ENCODE measurements at places on chromosomes 1 and 21.

- no peak for DNase-seq
Measured at GRCh38 chr1:98672189-98672588, 10.7 kb downstream of the SNX7 start.

DNA sequence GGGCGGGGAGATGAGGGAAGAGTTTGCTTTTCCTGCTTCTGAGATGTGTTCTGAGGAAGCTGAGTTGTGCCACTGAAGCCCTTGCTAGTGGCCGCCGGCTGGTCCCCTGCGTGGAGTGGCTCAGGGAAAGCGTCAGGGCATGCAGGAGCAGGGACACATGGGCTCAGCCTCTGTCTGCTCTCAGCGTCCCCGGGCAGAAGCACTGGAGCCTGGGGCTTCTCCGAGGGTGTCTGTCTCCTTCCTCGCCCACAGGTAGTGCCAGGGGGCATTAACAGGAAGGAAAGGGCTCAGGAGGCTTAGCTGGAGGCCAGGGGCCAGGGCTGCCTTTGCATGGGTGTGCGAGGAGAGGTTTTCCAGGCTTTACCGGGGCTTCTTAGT lies 7.3 kb downstream of the PRDM16 start:
- no peak for DNase-seq

DNA sequence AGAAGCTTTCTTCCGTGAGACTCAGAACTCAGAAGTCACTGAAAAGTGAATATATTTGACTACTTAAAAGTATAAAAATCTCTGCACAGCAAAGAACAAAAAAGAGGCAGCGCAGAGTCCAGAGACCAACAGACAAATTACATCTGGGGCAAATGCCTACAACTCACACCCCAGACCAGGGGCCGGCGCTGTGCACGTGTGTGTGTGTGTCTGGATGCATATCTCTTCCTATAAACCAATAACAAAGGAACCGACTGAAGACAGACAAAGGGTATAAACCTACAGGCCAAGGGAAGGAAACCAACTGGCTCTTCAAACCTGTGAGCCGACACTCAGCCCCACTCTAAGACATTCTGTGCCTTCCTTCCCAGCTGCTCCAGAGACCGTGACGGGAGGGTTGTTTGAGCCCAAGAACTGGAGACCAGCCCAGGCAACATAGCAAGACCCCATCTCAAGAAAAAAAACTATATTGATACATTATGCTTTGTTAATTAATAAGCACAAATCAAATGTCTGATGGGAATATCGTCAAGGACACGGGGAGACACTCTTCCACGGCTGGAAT lies 18.8 kb downstream of the WNT9A start:
- no peak for DNase-seq

GRCh38 chr1:203527013-203527412 lies 33.1 kb downstream of the OPTC start:
- no peak for DNase-seq

GRCh38 chr1:118204648-118205047 lies 19.6 kb upstream of the SPAG17 start:
- no peak for DNase-seq

DNA sequence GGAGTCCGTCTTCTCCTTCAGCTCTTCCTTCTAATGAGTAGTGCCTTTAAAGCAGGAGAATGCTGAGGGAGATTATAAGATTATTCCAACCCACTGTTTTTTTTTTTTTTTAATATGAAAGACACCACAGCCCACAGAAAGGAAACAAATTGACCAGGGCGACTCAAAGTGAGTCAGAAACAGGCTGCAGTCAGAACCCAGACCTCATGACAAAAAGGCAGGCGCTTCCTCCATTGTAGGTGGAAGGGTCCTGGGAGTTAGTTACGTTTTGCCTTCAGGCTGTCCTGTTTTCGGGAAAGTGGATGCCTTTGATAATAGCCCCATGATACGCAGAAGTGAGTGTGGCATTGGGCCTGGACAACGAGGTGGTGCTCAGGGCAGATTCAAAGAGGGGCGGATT lies 21.0 kb downstream of the PLXNA2 start:
- DNase-seq, result no peak

- no peak for DNase-seq
Measured at GRCh38 chr1:55190109-55190508, 25.1 kb downstream of the USP24 start.

- no peak for DNase-seq
Measured at GRCh38 chr1:26019641-26020315, 1.8 kb upstream of the EXTL1 start.

DNA sequence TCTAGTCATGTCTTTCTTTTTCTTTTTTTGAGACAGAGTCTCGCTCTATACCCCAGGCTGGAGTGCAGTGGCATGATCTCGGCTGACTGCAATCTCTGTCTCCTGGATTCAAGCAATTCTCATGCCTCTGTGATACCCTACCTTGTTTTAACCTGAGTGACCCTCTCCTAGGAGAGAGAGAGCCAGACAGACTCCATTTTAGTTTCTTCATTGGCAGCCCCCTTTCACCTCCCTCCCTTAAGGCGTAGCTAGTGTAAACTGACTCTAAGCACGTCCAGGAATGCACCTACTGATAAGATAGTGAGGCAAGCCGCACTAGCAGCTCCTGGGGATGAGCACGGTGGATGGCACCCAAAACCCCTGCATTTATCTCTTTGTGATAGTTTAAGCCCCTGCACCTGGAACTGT lies 5.2 kb upstream of the PKNOX1 start:
- no peak for DNase-seq

- no peak for DNase-seq
Measured at GRCh38 chr1:81330521-81330920, 470.2 kb upstream of the ADGRL2 start.

DNA sequence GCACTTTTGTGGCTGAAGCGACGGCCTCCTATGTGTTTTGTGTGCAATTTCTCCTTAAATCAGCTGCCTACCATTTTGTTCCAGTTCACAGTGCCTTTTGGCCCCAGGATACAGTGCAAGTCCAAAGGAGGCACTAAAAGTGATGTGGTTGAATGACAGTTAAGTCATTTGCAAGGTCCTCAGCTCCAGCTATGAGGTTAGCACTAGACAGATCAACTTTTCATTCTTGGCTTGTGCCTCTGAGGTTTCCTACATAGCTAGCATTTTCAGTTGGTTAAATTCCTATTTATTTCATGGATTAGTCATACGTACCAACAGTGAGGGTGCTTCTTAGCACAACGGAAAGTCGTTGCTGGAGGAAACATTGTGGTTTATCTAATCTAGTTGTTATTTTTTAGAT lies 59.3 kb upstream of the NTPCR start:
- DNase-seq, result no peak

GRCh38 chr1:89363638-89364536 lies at the start of gene GBP6:
Gene GBP6, plus strand, starts transcription at chr1:89364059. Its CDS starts 4,493 bp downstream, at chr1:89368552.
- no peak for DNase-seq

DNA sequence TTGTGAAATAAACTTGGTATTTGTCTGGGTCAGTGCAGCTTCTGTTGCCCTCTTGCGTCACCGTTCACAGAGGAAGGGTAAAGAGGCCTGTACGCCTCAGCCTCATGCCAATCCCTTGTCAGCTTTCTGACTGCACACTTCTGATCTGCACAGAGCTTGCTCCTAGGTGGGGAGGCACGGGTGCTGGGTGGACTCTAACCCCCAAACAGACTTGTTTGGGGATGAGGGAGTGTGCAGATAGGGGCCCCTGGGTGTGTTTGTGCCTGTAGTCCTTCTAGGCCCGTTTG lies 803 bp upstream of the B4GALT2 start:
- DNase-seq, result no peak

DNA sequence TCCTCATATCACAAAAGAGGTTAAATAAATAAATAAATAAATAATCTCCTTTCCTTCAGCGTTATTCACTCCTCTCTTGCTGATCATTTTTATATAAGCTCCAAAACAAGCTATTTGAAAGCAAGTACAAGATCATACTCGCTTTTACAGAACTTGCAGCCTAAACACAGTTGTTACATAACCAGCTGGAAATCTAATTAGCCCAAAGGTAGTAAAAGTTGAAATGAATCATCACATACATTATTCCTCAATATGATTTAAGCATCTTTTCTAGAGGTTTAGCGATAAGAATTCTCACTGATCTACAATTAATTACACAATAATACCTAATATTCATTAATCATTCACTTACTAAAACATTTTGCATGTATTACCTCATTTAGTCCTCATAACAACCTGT lies 160.2 kb downstream of the COP1 start:
- no peak for DNase-seq

DNA sequence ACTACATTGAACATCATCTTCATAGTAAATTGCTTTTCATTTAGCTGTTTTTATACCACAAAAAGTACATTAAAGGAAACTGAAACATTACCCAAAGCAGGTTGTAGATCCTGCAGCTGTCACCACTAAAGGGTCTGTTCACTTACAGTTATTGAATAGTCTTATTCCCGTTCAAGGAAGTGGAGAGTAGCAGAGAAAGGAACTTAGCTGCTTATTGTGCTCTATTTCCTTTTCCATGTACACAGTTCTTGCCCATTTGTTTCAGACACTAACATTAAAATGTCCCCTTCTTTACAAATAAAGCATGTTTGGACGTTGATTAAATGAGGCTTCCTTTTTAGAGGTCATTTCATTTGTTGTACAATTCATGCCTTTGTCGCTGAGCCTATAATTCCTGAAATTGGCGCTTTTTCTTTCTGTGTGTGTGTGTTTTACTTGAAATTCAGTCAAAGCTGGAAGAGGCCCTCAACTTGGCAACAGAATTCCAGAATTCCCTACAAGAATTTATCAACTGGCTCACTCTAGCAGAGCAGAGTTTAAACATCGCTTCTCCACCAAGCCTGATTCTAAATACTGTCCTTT lies 44.4 kb upstream of the BMP8A start:
- no peak for DNase-seq

- no peak for DNase-seq
Measured at GRCh38 chr1:243264717-243265116, 8.9 kb downstream of the SDCCAG8 start.

DNA sequence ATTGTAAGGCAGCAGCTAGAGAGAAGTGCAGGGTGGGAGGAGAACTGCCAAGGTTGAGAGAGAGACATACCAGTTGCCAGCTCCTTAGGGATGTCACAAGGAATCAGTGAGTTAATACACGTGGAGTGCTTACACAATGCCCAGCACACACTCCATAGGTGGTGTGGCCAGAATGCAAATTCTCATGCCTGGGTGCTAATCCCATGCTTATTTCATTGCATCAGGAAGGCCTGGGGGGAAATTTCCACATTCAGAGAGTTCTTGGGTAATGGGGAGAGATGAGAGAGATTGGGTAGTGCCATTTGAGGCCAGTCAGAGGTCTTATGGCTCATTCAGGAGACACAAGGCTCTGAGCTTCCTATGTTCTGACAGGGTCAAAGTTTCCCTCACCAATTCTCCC lies 38.7 kb downstream of the GJA5 start:
- no peak for DNase-seq

DNA sequence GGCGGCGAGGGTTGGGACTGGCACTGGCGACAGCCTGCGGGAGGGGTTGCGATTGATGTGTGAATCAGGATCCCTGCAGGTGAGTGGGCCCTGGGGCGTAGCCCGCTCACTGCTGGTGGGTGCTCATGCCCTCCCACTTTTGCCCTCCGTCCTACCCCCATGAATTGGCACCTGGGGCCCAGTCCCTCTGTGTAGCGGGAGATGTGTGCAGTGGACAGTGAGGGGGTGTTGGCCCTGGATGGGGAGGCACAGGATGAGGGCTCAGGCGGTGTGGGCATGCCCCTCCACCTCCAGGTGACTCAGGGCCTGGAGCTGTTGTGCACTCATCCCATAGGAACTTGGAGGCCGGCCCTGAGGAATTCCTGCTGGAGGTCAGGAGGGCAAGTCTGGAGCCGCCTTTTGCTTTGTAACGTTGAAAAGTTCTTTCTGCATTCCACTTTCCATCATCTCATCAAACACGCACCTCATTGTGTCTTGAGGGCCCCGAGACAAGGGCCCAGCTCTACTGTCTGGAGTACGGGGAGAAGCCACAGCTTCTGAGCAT lies 3.0 kb downstream of the PEAR1 start:
- DNase-seq, result no peak

GRCh38 chr1:98008373-98008772 lies 87.5 kb upstream of the DPYD start:
- DNase-seq, result no peak

- DNase-seq, result no peak
Measured at GRCh38 chr1:246005067-246005466, 502.0 kb downstream of the SMYD3 start.

- peak; percentile 56 for DNase-seq
Measured at GRCh38 chr1:89286549-89287180, 14.0 kb upstream of the GBP5 start.

DNA sequence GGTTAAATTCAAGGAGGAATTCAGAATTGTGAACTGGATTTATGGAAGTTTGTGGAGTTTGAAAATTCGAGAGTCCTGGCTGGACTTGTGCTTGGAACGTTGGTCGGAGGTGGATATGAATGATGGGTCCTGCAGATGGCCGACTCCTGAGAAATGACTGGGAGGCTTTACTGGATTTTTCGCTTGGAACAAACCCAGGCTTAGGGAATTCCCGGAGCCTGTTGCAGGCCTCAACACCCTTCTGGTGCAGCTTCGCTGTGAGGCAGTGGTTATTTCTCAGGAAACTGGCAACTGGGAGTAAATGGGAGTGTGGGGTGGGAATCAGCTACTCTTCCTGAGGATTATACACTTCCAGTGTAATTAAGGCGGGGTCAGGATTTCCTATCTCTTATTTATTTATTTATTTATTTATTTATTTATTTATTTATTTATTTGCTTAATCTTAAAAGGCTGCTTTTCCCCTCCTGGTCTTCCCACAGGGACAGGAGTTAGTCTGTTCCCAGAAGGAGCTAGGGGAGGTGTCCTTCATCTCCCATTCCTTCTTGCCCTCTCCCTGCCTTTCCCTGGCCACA lies 21.1 kb downstream of the MAPKAPK2 start:
- no peak for DNase-seq

- DNase-seq, result no peak
Measured at GRCh38 chr1:209519786-209520185, 63.7 kb upstream of the CAMK1G start.

- peak; percentile 39 for DNase-seq
Measured at GRCh38 chr1:109630081-109630897, 10.7 kb downstream of the AMPD2 start.
